NCI-H1417 treated with DMSO at 0.1 percent for 48 hours (cell line): ENCODE measurements at places on chromosomes 4 and X.

GRCh38 chrX:37816766-37817165, 30.6 kb downstream of the DYNLT3 start:
- no peak for DNase-seq

- no peak for DNase-seq
Observed at GRCh38 chr4:73019462-73020047, 50.0 kb downstream of the COX18 start.

GRCh38 chrX:17769701-17770269, 32.5 kb downstream of the SCML1 start:
- no peak for DNase-seq

DNA sequence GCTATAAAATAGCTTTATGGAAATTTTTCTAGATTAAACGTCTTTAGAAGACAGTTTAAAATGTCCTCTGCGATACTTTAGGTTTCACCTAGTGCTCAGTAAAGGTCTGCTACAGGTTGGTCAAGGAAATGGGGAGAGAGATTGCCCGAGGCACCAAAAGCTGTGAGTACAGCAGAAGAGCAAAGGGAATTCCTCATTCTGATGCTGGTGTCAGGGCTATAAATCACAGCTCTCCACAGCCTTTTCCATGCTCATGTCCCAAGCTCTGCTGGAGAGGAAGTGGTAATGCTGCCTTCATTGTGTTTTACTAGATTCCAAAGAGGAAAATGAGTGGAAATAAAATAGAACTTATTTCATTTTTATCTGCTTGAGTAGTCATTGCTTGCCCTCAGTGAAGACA, 2060.4 kb downstream of the ARAP2 start:
- no peak for DNase-seq

GRCh38 chr4:170465429-170465828, 375.7 kb upstream of the AADAT start:
- DNase-seq, result no peak

DNA sequence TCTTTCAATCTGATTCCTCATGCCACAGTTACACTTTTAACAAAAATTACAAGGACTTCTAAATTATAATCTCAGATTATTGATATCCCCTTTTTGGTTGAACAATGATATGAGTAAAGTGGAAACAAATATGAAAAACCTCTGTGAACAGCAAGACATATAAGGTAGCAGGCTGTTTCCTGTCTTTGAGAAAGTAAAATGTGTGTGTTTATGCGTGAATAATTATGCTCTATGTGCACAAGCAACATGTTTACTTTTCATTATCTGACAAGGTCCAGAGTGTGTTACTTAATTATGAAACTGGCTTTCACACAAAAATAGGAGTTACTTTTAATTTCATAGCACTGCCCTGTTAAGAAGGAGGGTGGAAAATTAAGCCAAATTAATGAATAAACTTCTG, 43.1 kb downstream of the DDIT4L start:
- no peak for DNase-seq

DNA sequence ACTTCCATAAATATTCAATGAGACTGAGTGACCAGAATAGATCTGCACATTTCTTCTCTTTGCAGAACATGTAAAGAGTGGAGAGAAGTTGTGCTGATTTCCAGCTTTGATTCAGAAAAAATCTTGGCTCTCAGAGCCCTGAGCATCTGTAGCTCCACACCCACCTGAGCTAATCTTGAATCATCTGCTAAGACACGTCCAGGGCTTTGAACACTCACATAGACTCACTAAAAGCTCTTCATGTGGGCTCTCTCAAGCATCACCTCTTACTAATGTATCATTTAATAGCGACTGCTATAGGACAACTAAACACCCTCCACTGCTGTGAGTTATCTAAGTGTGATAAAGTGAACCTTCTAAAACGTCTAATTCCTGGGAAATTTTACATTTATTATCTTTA, 147.7 kb upstream of the GRIA3 start:
- DNase-seq, result no peak

DNA sequence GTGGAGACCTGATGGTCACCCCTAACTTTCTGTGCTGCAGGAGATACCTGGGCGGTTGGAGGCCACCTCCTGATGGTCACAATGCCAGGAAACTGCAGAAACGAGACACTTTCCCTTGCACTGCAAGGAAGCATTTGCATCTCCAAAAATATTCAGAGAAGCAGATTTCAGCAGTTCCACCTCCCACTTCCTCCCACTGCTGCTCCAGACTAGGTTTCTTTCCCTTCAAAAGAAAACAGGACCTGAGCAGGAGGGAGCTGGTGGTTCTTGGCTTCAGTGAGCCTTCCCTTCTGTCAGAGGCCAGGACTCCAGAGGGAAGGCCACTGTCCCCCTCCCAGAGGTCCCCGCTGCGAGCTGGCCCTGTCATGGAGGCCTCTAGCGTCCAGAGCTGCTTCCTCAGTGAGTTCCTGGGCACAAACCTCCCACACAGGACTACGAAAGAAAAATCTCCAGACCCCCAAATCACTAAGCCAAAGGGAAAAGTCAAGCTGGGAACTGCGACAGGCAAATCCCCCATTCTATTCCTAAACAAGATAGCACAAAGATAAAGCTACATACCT, 35.9 kb downstream of the GPM6B start:
- no peak for DNase-seq

GRCh38 chr4:14749910-14750309, 252.4 kb upstream of the CPEB2 start:
- no peak for DNase-seq

DNA sequence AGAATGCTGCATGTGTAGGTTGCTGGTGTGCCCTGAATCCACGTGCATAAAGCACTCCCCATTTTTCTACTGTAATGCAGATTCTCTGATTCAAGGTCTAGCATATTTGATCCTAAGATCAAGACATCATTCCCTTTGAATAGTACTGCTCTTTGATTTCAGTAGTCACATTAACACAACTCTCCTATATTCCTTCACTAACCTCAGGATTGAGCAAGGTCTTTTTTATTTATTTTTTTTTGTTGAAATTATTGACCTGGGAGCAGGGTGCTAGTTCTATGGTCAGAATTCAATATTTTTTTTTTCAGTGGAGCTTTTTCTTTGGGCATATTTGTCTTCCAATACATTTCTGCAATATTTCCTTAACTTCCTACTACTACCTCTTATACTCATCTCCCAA, 245.7 kb downstream of the RBMX2 start:
- no peak for DNase-seq

GRCh38 chr4:150231107-150231770, 153.0 kb downstream of the DCLK2 start:
- no peak for DNase-seq

- DNase-seq, result no peak
Observed at GRCh38 chr4:6095023-6095752, 77.0 kb upstream of the C4orf50 start.

DNA sequence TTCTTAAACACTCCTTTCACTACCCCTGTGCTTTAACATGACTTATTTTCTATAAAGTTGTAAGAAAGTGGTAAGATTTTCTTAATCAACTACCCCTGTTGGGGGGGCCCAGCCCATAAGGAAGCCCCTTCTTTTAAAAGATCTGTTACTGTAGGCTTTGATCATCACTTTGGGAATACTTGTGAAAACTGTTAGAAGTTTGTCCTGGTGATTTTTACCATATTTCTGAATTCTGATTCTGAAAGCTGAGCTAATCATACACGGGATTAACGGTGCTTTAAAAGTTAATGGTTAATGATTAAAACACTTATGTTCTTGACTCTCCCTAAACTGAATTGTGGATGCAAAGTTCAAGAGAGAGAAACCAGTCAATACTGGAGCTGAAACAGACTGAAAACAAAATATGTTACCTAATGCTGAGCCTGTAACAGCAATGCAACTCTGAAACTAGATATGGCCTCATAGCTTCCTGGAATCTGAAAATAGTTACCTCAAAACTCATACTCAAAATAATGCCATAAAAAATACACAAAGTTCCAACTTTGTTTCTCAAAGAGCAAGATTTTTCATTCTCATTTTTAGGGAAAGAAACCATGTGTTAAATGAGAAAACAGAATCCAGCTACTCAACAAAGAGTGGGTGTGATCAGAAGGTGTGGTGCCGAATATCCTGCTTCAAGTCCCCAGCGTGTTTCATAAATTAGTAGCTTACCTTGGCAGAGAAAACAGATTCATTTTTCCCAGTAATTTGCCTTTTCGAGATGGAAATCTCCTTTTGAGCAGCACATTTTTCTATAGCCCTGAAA, 31.6 kb downstream of the ADH7 start:
- DNase-seq, result no peak

GRCh38 chr4:153808175-153808574, 19.3 kb upstream of the SFRP2 start:
- DNase-seq, result no peak

DNA sequence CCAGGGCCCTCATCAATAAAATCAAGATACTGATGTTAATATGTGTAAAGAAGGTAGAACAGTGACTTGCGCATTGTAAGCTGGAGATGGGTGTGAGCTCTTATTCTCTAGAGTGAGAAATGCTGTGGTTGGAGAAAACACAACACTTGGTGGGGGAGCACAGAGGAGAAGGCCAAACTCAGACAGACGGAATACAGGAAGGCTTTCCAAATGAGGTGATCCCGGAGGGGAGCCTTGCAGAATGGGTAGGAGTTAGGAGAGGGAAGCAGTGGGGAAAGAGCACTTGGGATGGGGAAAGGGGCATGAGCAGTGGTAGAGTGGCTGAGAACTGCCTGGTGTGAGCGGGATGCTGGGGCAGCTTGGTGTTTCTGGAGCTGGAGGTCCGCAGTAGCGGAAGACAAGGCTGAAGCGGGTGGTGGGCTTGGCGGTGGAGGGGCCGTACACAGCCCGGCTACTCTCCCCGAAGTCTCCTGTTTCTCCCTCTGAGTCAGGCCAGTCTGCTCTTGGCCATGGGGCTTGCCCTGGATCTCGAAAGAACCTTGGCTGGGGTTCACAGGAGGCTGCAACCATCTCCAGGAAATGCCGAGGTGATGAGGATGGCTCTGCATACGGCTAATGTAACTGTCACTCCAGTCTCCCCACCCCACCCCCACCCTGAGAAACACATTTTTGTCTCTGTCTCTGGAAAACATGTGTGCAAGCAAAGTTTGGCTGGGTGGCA, 11.3 kb upstream of the PLAC1 start:
- no peak for DNase-seq

GRCh38 chr4:35548921-35549320, 695.4 kb downstream of the ARAP2 start:
- DNase-seq, result no peak

GRCh38 chr4:13093170-13093569, 391.0 kb downstream of the RAB28 start:
- DNase-seq, result no peak

GRCh38 chrX:15680401-15680800, 15.8 kb upstream of the CLTRN start:
- DNase-seq, result no peak

DNA sequence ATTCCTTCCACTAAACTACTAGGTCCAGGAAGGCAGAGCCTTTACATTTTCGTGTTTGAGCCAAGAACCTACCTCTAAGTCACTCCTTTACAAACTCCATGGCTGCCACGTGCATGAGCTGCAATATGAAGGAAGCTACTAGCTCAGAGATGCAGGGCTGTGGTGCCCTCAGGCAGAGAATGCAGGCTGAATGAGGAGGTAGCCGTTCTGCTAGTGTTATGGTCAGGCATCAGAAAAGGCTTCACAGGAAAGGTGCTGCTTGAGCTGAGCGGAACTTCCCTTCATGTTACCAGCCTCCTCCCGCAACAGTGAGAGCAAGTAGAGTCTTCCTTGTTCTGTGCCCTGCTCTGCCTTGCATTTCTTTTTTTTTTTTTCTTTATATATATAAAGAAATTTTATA, 148.3 kb upstream of the PACRGL start:
- no peak for DNase-seq

DNA sequence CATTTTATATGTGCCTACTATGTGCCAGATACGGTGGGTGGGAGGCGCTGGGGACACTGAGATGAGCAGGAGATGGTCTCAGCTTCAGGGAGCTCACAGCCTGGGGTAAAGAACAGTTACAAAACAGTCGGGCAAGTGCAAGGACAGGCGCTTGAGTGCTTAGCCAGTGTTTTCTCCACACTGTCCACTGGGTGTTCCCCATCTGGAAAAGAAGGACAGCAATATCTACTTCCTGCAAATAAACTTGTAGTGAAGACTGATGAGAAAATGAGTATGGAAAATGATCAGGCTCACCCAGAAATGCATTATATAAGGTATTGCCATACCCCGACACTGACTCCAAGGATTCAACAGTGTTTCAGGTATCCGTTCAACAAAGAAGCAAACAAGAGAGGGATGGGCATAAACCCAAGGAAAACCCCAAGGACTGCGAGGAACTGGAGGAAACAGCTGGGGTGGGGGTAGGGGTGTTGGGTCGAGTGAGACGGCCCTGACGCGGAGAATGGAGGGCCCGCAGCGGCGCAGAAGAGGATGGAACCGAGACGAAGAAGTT, 835 bp downstream of the TMEM185A start:
- DNase-seq, result no peak

- no peak for DNase-seq
Observed at GRCh38 chr4:15413010-15413622, 14.7 kb upstream of the C1QTNF7 start.

GRCh38 chrX:131288738-131289511, at the start of gene IGSF1:
Gene IGSF1, minus strand, starts transcription at chrX:131289306. Its CDS starts 2,632 bp downstream, at chrX:131286674.
- DNase-seq, result no peak

DNA sequence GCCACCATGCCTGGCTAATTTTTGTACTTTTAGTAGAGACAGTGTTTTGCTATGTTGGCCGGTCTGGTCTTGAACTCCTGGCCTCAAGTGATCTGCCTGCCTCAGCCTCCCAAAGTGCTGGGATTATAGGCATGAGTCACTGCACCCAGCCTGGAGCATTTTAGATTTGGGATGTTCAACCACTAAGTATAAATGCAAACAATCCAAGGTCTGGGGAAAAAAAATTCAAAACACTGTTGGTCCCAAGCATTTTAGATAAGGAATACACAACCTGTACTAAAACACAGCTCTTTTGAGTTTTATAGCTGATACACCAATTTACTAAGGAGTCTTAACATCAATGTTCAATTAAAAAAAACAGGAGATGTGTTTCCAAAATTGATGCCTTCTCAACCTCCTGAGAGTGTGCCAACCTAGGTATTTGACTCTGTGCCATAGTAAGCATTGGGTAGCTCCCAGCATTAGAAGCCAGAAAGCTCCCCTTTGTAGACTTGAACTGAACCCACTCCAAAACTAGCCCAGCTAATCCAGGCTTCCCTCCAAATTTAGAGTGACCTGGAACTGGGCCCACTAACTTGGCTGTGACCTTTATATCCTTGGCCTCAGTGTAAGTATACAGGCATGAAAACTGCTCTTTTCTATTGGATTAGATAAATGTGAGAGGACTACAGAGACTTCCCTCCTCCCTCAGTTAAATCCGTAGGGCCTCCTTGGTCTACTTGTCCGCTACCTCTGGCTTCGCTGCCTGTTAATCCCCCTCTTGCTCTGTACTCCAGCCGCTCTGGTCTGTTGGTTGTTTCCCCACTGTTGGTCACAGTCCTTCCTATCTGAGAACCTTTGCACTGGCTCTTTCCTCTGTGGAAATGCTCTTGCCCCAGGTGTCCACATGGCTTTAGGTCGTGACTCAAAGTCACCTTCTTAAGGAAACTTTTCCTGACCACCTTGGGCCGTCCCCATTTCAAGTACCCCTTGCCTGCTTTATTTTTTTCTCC, 77.6 kb downstream of the CCKAR start:
- no peak for DNase-seq

GRCh38 chrX:39261446-39262147, 460.3 kb downstream of the MID1IP1 start:
- peak; percentile 24 for DNase-seq
